ENCODE measurements at places on chromosomes 2 and 18. TPM values are rescaled to one million over a fixed set of nuclear protein-coding genes. Genes with fewer than 3 reads are reported as not detected.

GRCh38 chr18:78984941-78985784 lies 5.5 kb downstream of the SALL3 start:
- no peak for DNase-seq
- no peaks in the 10 kb centered on the region for H3K36me3 ChIP-seq
- H3K4me3 ChIP-seq, result no peak overlapping the region
- H3K27ac ChIP-seq, result no peak overlapping the region

DNA sequence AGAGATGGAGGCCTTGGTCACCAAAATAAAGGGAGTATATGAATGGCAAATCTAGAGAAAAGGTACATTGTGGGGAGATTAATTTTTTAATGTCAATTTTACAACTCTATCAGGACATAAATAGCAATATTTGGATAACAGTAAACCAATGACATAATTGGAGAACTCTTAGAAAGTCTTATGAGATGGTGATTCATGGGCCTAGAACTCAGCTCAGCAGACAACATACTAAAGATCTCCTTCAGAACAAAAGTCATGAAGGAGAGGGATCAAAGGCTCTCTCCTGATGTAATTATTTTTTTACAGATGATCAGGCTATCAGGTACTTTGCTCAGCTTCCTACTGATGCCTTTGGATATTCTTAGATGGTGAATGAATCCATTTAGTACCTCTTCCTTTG lies 90.0 kb downstream of the CRACDL start:
- no peak overlapping the region for H3K4me3 ChIP-seq
- H3K4me1 ChIP-seq, result no peaks in the 10 kb centered on the region
- no peak overlapping the region for H3K27ac ChIP-seq
- H3K27me3 ChIP-seq, result no peaks in the 10 kb centered on the region
- no peak for DNase-seq

GRCh38 chr2:69619725-69620124 lies 23.8 kb downstream of the AAK1 start:
- H3K4me1 ChIP-seq, result peaks cover 48% of the 10 kb centered on the region
- no peak overlapping the region for H3K4me3 ChIP-seq
- no peaks in the 10 kb centered on the region for H3K27me3 ChIP-seq
- no peaks in the 10 kb centered on the region for H3K36me3 ChIP-seq

GRCh38 chr2:188291617-188292347 lies at the start of gene GULP1:
Gene GULP1 (plus strand): TSS chr2:188291874. CDS start chr2:188477703, 185,829 bp downstream.
- H3K36me3 ChIP-seq, result no peaks in the 10 kb centered on the region
- H3K27ac ChIP-seq, result peak within 1 kb of the TSS; percentile 73
- peaks cover 10% of the 10 kb centered on the region for H3K4me1 ChIP-seq
- H3K4me3 ChIP-seq, result peak within 1 kb of the TSS; percentile 62

GRCh38 chr18:10485475-10485874 lies 31.0 kb downstream of the APCDD1 start:
- no peak for DNase-seq
- H3K27ac ChIP-seq, result no peak overlapping the region
- H3K4me1 ChIP-seq, result no peaks in the 10 kb centered on the region
- H3K36me3 ChIP-seq, result peaks cover 27% of the 10 kb centered on the region

- H3K27ac ChIP-seq, result no peak overlapping the region
- no peaks in the 10 kb centered on the region for H3K36me3 ChIP-seq
- no peak for DNase-seq
These were observed 103.6 kb upstream of the TMEM200C start for GRCh38 chr18:5998907-5999306.

GRCh38 chr18:42392416-42392815 lies 437.4 kb downstream of the PIK3C3 start:
- no peaks in the 10 kb centered on the region for H3K27me3 ChIP-seq
- no peaks in the 10 kb centered on the region for H3K4me1 ChIP-seq
- no peak overlapping the region for H3K4me3 ChIP-seq
- DNase-seq, result no peak

- H3K27ac ChIP-seq, result no peak overlapping the region
- H3K4me1 ChIP-seq, result peaks cover 39% of the 10 kb centered on the region
- no peaks in the 10 kb centered on the region for H3K36me3 ChIP-seq
- no peak for DNase-seq
These were observed 69.8 kb downstream of the NDUFA10 start for GRCh38 chr2:239955087-239955988.

- no peaks in the 10 kb centered on the region for H3K36me3 ChIP-seq
- no peaks in the 10 kb centered on the region for H3K4me1 ChIP-seq
- no peak for DNase-seq
- peaks cover 14% of the 10 kb centered on the region for H3K27me3 ChIP-seq
These were observed 377.1 kb upstream of the HS6ST1 start for GRCh38 chr2:128695646-128696220.

DNA sequence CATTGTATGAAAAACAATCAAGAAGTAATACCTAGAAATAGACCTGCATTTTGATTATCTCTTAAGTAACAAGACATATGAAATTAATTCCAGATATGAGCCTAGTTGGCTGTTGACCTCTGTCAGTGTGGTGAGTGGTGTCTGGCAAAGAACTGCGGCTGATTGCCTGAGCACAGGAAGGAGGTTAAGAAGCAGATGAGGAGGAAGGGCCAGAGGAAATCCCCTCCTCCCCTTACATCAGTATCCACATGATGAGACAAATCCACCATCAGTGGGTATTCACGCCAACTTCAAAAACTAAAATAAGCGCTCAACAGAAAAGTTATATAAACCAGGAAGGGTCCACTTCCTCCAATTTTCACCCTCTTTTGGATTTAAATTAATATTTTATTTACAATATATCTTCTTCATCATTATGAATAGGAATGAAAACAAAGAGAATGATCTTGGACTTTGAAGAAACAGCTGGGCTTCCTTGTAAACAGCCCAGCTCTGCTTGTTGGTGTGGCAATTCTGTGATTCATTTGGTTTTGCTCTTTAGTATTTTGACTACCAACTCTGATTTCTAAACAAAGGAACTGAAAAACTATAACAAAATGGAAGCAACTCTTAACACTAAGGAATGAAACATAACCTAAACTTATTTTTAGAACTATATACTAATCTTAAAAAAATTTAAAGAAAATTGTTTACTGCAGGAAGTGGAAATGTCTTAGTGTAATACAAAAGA lies 27.3 kb downstream of the RFTN2 start:
- H3K4me3 ChIP-seq, result no peak overlapping the region
- no peak overlapping the region for H3K27ac ChIP-seq
- H3K27me3 ChIP-seq, result no peaks in the 10 kb centered on the region
- DNase-seq, result no peak
- H3K4me1 ChIP-seq, result no peaks in the 10 kb centered on the region

DNA sequence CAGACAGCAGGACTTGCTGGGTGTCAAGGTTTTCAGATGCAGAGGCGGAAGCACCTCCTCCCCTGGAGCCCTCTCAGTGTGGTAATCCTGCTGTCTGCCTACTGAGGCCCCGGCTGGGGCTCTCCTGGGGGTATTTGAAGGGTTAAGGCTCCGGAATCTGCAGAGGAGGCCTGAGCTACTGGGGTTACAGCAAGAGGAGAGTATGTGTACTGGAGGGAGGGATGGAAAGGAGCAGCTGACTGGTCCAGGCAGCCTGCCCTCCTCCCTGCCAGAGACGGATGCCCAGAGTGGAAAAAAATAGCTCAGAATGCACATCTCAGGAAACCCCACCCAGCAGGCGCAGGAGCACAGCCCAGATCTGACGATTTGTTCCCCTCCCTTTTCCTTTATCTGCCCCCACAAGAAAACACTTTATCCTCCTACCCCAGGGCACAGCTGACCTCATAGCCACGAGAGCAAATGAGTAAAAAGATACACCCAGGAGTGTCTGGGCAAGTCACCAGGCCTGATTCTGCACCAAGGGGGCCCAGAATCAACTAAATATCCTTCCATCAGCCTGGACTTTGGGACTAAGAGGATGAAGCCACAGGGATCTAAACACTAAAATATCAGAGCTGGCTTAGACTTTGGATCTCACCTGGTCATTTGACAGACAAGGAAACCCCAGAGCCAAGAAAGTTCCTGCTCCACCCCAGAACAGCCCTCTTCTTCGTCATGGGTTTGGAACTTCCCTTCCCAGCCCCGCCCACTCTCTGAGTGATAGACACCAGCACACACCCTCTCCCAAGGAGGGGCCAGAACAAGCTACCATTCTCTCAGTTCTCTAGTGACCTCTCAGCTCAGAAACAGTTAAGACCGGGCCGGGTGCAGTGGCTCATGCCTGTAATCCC lies 5.5 kb downstream of the TMBIM1 start:
- peak; percentile 96 for DNase-seq
- peaks cover 84% of the 10 kb centered on the region for H3K4me1 ChIP-seq
- H3K27me3 ChIP-seq, result no peaks in the 10 kb centered on the region
- H3K36me3 ChIP-seq, result peaks cover 18% of the 10 kb centered on the region
- H3K27ac ChIP-seq, result peak overlapping the region; percentile 100

- no peaks in the 10 kb centered on the region for H3K4me1 ChIP-seq
- no peak overlapping the region for H3K27ac ChIP-seq
- DNase-seq, result no peak
- H3K36me3 ChIP-seq, result no peaks in the 10 kb centered on the region
- peaks cover 3% of the 10 kb centered on the region for H3K27me3 ChIP-seq
- no peak overlapping the region for H3K4me3 ChIP-seq
These were observed 1.2 kb upstream of the MC2R start for GRCh38 chr18:13916559-13916958.

DNA sequence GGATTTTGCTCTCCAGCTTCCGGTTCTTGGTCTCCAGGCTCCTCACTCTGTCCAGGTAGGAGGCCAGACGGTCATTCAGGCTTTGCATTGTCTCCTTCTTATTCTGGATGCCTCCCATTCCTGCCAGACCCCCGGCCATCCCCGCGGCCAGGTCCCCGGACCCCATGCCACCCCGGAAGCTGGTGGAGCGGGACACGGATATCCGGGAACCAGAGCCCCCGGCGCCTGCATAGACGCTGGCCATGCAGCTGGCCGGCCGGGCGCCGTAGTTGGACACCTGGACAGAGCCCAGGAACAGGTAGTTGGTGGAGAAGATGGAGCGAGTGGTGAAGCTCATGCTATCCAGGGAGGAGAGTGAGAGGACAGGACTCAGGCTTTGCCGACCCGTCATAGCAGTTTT lies 23.5 kb upstream of the PPP1R1C start:
- no peaks in the 10 kb centered on the region for H3K4me1 ChIP-seq
- no peaks in the 10 kb centered on the region for H3K36me3 ChIP-seq
- H3K4me3 ChIP-seq, result no peak overlapping the region
- DNase-seq, result no peak

- H3K4me1 ChIP-seq, result peaks cover 36% of the 10 kb centered on the region
- H3K36me3 ChIP-seq, result peaks cover 20% of the 10 kb centered on the region
- H3K27ac ChIP-seq, result peak overlapping the region; percentile 35
- no peaks in the 10 kb centered on the region for H3K27me3 ChIP-seq
- H3K4me3 ChIP-seq, result no peak overlapping the region
These were observed 1.7 kb upstream of the POLR2D start for GRCh38 chr2:127859712-127860085.

The TEKT4 gene
- total RNA-seq, result not detected

The NCKAP5 gene
- total RNA-seq, result 6.8 TPM

The EXOC6B gene
- total RNA-seq, result 194 TPM

The CRACDL gene
- total RNA-seq, result 1.2 TPM

The SAG gene
- not detected for total RNA-seq

The CCDC68 gene
- 3.1 TPM for total RNA-seq

The LAPTM4A gene
- total RNA-seq, result 155 TPM

The DSC3 gene
- 0.31 TPM for total RNA-seq

The EPAS1 gene
- 261 TPM for total RNA-seq

The BOLL gene
- total RNA-seq, result 0.18 TPM

Measured in heart right ventricle (tissue), 16 donors.